ENCODE measurements at places on chromosomes 3 and 15.

- peak; percentile 2 for DNase-seq
Measured at GRCh38 chr3:170809007-170809974, 60.7 kb downstream of the RPL22L1 start.

DNA sequence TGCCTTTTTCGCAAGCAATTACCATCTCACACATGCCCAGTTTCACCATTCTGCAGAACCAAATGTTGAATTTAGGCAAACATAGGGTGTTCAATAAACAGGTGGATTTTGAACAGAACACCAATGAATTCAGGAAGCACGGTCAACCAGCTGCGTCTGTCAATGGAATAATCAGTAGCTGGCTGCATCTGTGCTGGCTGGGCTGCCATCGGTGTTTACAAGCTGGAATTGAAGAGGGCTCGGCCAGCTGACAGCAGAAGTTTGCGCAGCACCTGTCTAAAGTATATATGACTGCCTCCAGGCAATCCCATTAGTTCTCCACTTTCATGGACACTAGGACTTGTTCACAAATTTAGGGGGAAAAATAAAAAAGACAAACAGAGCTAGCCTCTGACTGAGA is 996.4 kb upstream of the CFAP20DC start:
- DNase-seq, result no peak

DNA sequence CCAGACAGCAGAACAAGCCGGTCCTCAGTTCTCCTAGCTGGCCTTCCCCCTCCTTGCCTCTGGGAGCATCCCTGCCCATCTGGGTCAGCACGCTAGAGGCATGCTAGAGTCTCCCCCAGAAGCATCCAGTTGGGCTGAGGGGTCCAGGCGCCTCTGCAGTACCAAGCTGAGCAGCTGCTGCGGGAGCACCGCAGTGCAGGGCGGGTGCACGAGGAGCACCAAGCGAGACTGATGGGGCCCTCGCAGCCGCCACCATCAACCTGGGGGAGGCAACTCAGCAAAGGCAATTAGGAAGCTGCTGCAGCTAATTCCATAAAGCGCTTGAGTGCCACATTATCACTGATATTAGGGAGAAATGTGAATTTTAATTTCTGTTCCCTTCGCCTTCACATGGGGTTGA is 12.4 kb downstream of the CACNA2D3 start:
- DNase-seq, result no peak

GRCh38 chr3:79461129-79461792 is 306.5 kb downstream of the ROBO1 start:
- no peak for DNase-seq

DNA sequence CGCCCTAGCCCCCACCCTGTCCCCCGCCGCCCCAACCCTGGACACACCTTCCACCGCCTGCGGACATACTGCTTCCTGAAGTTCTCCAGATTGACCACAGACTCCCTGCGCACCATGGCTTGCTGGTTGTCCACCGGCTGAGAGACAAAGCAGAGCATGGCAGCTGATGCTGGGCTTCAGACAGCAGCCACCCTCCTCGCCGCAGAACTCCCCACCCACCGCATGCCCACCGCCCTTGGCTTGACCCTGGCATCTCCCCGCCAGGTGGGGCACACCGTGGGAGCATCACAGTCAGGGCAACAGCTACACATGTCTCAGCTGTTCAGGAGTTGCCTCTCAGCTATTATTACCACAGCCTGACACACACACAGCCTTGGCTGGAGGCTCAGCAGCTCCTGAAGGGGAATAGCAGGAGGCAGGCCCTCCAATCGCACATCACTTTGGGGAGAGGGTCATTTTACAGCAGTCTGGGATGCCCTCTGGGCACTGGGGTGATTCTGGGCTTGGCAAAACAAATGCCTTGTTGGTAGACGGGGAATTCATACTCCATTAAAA is 78.4 kb upstream of the HERC1 start:
- DNase-seq, result no peak

GRCh38 chr3:103609472-103609871 is 1174.7 kb downstream of the ZPLD1 start:
- DNase-seq, result no peak

DNA sequence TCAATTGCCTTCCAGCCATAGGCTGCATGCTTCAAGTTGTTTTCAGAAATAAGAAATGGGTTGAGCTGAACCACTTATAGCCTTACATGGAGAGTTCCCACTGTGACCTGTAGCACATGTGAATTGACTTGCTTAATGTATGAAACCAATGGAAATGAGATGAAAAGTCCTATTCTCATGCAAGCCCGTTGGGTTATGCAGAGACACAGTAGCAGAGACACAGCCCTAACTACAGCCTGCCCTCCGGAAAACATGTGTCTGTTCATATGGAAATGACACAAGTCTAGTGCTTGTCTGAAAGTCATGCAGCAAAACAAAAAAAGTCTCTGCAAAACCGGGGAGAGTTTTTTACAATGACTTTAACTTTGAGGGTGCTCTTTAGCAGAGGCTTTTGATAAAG is 14.5 kb downstream of the HIGD2B start:
- no peak for DNase-seq

GRCh38 chr3:62164196-62164595 is 209.2 kb downstream of the FEZF2 start:
- DNase-seq, result no peak

DNA sequence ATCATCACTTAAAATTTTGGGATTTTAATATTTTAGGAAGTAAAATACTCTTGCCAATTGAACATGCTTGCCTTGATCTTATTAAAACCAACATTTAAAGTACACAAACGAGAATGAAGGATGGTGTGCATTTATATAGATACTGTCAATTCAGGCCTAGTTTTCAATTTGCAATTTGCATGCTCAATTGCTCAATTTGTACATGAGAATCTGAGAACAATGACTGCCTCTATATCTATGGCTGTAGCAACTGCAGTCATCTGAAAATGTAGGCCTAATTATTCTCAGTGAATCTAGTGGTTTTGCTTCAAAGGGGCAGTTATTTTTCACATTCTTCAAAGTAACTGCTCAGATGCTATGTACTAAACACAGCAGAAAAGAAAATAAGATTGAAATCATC is 18.8 kb downstream of the ZBBX start:
- no peak for DNase-seq

GRCh38 chr3:149613988-149614387 is 43.8 kb downstream of the WWTR1 start:
- no peak for DNase-seq

GRCh38 chr3:141853081-141853601 is 23.3 kb upstream of the ATP1B3 start:
- DNase-seq, result no peak

- DNase-seq, result no peak
Measured at GRCh38 chr3:151550025-151550618, 89.3 kb upstream of the IGSF10 start.

DNA sequence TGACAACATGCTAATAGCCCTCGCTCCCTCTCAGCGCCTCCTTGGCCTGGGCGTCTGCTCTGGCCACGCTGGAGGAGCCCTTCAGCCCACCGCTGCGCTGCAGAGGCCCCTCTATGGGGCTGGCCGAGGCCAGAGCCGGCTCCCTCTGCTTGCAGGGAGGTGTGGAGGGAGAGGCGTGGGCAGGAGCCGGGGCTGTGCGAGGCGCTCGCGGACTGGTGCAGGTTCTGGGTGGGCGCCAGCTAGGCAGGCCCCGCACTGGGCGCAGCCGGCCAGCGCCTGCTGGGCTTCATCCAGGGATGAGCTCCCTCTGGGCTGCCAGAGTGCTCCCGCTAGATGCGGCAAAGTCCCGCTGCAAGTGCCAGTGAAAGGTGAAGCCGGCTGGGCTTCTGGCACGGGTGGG is 21.0 kb upstream of the DNAJC13 start:
- no peak for DNase-seq

DNA sequence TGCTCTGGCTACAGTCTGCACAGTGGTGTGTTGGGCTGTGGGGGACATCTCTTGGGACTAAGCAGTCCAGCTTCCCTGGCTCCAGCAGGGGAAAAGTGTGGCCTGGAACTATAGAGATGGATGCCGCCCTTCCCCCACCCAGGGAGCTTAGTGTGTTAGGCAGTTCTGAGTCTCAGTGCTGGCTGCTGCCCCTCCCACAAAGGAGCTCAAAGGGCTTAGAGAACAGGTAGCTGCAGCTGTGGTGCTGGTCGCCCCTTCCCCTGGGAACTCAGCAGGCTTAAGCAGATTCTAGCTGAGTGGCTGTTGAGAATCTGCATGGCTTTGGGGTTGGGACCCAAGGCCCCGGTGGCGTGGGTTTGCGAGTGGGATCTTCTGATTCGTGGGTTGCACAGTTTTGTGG is 190.8 kb downstream of the PDCD6IP start:
- DNase-seq, result no peak

GRCh38 chr3:21613372-21614070 is 137.5 kb downstream of the ZNF385D start:
- DNase-seq, result no peak

DNA sequence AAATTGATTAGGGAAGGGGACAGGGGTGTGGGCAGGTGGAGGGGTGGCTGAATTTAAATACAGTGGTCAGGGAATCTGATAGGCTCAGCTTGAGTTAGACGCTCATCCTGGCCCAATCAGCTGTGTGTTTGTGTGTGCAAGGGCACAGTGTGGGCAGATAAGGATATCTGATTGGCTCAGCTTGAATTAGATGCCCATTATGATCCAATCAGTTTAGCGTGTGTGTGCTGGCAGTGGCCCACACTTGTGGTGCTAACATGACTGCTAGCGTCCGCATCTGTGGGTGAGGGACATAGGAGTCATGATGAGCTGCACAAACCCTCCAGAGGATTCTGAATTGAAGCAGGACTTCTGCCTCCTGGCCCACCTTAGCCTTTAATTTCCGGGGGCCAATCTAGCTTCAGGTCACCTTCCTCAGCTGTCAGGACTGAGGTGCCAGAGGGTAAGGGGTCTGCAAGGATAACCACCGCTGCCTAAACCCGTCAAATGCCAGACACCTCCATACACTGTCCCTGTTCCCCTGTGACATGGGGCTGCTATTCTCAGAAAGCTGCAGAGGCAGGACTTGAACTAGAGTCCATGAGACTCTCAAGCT is 97.3 kb downstream of the CORO2B start:
- DNase-seq, result no peak

GRCh38 chr3:134836921-134837320 is 41.9 kb downstream of the EPHB1 start:
- no peak for DNase-seq

- peak; percentile 23 for DNase-seq
Measured at GRCh38 chr15:28106294-28107110, 7.4 kb upstream of the OCA2 start.

GRCh38 chr3:129226374-129226773 is 23.0 kb upstream of the COPG1 start:
- no peak for DNase-seq

- no peak for DNase-seq
Measured at GRCh38 chr15:73840771-73841170, 32.6 kb upstream of the TBC1D21 start.

GRCh38 chr3:111906656-111907055 is 47.6 kb downstream of the PHLDB2 start:
- DNase-seq, result no peak

DNA sequence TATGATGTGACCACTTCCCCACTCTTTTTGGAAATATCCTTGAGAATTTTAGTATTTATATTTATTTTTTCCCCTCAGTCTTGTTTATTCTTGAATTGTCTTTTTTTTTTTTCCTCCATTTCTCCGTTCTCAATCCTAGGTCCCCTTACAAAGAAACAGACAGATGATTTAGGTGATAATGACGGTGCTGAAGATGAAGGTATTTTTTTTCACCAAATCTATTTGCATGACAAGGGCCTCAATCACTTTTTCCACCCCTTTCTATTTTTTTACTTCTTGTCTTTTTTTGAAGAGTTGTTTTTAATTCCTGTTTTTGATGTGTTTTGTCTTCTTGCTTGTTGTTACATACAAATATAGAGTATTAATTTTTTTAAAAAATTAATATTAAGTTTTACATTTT is 402.6 kb downstream of the NLGN1 start:
- no peak for DNase-seq

DNA sequence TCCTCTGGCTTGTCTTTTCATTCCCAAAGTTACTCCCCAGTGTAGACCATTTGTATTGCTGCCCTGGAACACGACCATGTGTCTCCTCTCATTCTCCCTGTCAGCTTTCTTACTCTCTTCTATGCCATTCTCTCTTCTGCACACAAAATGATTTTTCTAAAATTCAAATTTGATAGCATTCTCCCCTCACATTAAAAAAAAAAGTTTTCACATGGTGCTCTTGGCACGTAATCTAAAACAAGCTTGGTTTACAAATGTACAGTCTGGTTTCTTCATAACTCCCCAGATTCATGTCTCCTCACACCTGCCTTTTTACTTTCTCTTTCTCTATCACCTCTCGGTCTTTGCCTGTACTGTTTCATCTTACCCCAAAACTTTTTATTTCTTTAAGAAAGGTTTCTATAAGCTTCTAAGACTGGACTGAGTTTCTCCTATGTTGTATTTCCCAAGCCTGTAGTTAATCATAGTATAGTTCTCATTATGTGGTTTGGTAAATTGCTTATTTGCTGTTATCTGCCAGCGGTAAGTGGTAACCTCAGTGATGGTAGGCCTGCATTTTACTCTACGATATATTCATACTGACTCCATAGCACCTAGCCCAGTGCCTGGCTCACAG is 31.2 kb downstream of the BCHE start:
- DNase-seq, result no peak

DNA sequence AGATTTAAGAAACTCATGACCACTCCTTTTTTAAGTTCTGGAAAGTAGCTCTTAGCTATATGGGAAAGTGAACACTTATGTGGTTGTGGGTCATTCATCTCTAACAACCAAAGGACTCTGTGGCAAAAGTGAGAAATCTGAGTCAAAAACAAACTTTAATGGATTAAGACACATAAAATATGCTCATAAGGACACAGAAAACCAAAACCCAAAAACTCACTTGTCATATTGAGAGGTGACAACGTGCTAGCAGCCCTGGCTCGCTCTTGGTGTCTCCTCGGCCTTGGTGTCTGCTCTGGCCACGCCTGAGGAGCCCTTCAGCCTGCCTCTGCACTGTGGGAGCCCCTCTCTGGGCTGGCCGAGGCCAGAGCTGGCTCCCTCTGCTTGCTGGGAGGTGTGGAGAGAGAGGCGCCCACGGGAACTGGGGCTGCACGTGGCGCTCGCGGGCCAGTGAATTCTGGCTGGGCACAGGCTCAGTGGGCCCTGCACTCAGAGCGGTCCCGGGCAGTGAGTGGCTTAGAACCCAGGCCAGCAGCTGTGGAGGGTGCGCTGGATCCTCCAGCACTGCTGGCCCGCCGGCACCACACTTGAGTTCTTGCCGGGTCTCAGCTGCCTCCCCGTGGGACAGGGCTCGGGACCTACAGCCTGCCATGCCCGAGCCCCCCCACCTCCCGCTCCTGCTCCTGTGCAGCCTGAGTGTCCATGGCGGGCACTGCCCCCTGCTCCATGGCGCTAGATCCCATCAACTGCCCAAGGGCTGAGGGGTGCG is 30.3 kb upstream of the SKIL start:
- DNase-seq, result no peak

- DNase-seq, result no peak
Measured at GRCh38 chr3:122942239-122942638, 85.3 kb downstream of the SEMA5B start.

- no peak for DNase-seq
Measured at GRCh38 chr3:173892547-173892946, 495.0 kb downstream of the NLGN1 start.

Data from CD4-positive, alpha-beta T cell treated with Interleukin-4 for 1 hour (primary cell).